GM12864 (cell line): ENCODE measurements at places on chromosomes 2 and 18.

DNA sequence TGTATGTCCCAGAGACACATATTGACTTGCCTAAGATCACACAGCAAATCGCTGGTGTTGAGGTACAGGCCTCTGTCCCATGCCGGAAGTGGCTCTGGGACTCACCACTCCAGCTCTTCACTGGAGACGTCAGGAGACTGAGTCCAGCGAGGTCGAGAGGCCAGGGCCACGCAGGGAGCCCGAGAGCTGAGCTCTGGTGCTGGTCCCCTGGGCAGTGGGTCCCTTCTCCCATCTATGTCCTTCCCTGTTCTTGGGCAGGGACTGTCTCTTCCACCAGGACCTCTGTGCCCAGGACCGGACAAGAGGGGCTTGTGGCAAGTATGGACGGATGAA, 62.4 kb upstream of the TWIST2 start:
- no peak for DNase-seq

DNA sequence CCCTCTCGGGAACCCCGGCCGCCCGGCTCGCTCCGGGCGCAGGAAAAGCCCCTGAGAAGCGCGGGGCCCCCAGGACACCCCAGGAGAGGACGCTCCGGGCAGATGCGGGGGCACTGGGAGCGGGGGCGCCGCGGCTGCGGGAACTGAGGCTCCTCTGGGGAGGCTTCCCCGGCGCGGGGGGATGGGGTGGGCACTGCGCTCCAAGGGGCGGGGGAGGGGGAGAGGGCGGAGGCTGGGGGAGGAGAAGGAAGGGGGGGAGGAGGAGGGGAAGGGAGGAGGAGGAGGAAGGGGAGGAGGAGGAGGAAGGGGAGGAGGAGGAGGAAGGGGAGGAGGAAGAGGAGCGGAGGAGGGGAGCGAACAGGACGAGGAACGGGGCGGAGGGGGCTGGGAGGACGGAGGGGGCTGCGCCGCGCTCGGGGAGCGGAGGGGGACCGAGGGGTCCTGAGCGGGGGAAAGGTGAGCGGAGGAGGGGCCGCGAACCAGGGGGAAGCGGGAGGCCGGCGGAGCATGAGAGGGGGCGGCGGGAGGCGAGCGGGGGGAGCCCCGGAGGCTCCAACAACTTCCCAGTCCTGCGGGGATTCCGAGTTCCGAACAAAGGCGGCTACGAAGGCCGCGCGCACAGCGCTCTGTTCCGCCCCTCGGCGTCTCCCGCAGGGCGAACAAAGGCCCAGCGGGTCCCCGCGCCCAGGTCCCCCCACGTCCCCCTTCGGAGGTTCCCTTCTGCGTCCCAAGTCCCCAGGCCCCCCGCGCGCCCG, 742 bp downstream of the PXDN start:
- no peak for DNase-seq

DNA sequence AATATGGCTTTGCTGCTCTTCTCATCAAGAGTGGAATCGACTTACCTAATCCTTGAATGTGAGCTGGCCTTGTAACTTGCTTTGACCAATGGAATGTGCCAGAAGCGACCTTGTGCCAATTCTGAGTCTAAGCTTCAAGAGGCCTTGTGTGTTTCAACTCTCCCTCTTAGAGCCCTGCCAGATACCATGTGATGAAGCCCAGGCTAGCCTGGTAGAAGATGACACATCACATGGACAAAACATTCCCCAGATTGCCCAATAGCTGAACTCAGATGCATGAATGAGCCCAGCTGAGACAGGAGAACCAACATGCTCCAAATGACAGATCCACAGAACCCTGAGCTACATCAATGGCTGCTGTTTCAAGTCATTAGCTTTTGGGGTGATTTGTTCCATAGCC, 4.2 kb upstream of the KLHL14 start:
- no peak for DNase-seq

- DNase-seq: no peak
Measured at GRCh38 chr18:79022603-79023002, 43.0 kb downstream of the SALL3 start.

GRCh38 chr2:80145499-80145898, 159.1 kb downstream of the LRRTM1 start:
- no peak for DNase-seq
